ENCODE measurements at places on chromosomes 1 and 21.
A peak's percentile ranks its signal among the peaks of the same experiment; 100 is the strongest.

- DNase-seq, result no peak
These were observed 50.9 kb upstream of the GALNT2 start for GRCh38 chr1:230016159-230016558.

- peak; percentile 67 for DNase-seq
These were observed 594 bp downstream of the LUZP1 start for GRCh38 chr1:23168079-23168444.

DNA sequence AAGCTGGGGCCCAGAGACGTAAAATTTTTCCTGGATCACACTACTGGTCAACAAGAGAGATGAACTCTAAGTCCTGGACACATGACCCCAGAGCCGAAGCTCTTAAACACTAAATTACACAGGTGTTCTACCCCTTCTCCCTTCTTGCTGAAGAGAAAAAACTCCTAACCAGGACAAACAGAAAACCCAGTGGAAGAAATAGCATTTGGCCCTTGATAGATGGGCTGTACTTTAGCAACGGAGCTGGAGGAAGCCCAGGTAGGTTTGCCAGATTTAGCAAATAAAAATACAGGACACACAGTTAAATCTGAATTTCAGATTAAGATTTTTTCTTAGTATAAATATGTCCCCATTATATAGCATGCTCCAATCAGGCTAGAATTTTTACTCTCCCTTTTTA, 72.7 kb downstream of the DIRAS3 start:
- DNase-seq, result no peak

- DNase-seq, result no peak
These were observed 33.4 kb downstream of the HMCN1 start for GRCh38 chr1:185767508-185768120.

GRCh38 chr1:13543451-13544220, 29.8 kb upstream of the LRRC38 start:
- peak; percentile 36 for DNase-seq

DNA sequence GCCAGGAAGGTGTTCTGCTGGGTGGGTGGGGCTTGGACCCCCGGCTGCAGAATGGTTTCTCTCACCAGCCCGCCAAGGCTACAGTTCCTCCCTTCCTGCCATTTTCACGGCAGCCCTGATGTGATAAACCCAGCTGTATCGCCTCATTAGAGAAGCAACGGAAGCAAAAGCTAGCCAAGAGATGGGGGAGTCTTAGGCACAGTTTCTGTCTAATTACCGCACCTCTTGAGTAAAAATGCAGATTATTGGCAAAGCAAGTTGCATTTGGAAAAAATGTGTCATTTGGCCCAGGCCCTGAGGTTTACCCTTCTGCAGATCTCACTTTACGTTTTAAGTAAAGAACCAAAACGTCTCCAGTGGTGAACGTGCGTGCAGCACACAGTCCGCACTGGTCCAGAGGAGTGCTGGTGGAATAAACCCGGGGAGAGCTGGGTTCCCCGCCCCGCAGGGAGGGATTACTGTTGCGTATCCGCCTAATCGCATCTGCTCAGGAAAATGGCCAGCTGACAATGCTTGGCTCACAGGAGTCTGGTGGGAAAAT, 109.9 kb downstream of the GALNT2 start:
- no peak for DNase-seq

DNA sequence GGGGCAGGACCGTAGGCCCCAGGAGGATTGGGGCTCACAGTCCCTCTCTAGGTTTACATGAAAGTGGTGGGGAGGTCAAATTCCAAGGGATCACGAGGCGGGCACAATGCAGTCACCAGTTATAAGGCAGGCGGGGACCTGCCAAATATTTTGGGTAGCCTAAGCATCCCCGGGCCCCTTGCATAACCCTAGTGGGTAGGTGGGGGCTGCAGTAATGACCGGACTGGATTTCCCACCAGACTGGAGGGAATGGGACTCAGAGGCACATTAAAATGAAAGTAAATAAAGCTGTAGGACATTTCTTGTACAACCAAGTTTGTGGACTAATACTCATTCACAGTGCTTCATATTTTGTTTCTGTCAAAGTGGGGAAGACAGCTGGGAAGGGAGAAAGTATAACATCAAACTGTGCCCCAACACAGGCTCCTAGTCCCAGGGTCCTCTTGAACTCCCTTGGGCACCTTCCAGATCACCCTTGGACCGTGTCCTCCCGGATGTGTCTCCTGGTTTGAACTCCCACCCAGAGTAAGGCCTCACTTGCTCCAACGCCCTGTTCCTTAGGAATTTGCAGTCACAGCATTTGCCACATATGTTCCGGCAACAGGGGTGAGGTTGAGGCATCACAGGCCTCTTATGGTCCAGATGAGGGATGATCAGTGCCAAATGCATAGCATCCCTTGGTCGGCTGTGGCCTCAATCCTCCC, 28.4 kb upstream of the KIAA0040 start:
- no peak for DNase-seq

GRCh38 chr1:52929019-52929418, 1.9 kb downstream of the SCP2 start:
- no peak for DNase-seq

DNA sequence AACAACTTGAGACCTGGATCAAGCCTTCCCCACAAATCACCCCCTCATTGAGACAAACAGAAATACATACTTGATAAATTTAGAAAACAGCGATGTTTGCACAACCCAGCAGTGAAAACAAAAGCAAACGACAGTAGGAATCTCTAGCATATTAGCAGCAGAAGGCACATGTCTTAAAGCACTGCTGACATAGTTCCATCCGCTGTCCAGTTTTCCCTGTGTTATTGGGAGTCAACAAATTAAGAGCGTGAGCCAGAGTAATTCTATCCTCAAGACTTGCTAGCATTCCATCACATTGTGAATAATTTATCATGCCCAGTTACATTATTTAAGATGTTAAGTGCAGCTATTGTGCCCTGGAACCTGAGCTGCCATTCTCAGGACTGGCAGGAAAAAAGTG, 55.3 kb downstream of the IGSF5 start:
- DNase-seq, result no peak

GRCh38 chr1:91699339-91699974, 186.5 kb downstream of the TGFBR3 start:
- no peak for DNase-seq

DNA sequence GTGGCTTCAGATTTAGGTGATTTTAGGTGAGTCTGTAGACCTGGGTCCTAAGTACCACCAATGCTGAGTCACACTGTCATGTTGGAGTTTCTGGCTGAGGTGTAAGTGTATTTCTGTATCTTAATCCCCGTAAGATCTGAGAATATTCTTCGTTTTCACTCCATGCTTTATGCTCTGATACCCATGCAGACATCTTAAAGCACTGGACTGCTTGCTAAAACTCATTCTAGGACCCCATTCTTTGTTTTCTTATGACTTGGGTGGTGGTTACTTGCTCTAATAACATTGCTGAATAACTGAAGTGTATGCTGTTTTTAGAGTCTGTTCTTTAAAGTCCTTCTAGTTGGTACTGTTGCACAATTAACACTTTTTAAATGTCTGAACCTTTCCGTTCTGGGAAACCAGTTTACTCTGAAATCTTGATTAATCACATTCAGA, 36.6 kb downstream of the CDC42 start:
- no peak for DNase-seq

- no peak for DNase-seq
These were observed 17.2 kb downstream of the NFASC start for GRCh38 chr1:204887846-204888245.

- peak; percentile 92 for DNase-seq
These were observed 154.6 kb downstream of the FOXD2 start for GRCh38 chr1:47592296-47593012.
